ENCODE measurements at places on chromosomes 7 and 10.

GRCh38 chr7:79774150-79774549 lies 320.7 kb upstream of the MAGI2 start:
- no peak for DNase-seq

DNA sequence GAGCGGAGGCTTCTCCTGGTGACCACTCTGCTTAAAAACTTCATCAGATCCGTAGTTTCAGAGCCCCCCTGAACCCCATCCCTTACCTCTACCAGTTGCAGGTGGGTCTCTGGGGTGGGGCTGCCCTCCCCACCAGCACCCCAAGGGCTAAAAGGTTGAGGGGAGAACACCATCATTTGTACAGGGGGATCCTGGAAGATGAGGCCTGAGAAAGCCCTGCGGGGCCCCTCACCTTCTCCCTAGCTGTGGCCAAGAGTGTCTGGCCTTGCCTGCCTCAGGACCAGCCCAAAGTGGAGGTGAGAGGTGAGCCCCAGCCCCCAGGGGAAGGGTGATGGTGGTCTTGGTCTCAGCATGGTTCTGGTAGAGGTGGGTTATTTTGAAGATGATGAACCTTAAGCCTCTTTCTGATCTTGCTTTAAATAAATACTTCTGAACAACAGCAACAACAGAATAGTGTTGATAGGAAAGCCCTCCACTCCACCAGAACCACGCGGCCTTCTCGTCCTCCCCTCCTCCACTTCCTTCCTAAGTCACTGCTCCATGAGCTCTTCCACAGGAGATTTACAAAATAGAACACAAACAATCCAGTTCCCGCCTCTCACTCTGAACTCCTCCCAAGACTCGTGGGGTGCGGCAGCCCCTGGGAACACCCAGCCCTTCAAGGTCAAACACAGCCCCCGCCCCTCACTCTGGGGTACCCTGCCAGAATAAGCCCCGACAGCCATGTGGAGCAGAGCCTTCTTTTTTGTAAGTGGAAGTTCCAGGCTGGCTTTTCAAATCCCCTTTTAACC lies 169.1 kb downstream of the EGFR start:
- DNase-seq = no peak

- DNase-seq = no peak
Measured at GRCh38 chr10:85926986-85927385, 439.6 kb downstream of the GRID1 start.

DNA sequence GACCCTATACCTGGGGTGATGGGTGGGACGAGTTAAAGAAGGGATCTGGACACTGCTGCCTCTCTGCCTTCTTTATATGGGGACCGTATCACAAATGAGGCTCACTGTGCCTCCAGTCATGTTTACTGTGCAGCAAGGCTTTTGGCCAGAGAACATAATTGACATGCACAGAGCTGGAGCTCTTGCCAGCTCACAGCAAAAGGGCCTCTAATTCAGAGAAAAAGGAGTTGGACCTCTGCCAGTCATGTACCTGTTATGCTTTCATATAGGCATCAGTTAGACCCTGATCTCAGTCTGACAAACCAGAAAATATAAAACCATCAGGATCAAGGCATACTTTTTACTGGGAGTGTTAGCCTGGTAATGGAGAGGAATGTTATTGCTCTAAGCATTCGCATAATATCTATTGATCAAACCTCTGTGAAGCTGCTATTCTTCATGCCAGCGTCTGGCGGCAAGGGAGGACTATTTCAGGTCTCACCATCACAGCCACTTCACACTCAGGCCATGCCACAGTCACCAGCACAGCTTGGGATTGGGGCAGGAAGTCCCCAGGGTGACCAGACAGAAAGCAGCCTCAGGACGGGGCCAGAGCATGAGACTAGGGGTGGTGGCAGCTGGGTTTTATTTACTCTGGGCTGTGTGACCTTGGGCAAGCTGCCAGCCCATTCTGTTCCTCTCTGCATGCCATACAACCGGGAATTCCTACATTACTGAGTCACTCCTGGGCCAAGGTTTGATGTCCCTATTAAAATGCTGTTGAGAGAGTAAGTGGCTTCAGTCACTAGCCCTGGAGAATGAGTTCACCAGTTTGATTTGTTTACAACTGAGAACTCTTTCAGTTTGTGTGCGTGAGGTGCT lies 90.1 kb downstream of the NPSR1 start:
- peak; percentile 94 for DNase-seq

- no peak for DNase-seq
Measured at GRCh38 chr7:48384180-48384752, 213.0 kb downstream of the ABCA13 start.

GRCh38 chr7:91876391-91877133 lies 3.9 kb downstream of the MTERF1 start:
- DNase-seq = no peak

DNA sequence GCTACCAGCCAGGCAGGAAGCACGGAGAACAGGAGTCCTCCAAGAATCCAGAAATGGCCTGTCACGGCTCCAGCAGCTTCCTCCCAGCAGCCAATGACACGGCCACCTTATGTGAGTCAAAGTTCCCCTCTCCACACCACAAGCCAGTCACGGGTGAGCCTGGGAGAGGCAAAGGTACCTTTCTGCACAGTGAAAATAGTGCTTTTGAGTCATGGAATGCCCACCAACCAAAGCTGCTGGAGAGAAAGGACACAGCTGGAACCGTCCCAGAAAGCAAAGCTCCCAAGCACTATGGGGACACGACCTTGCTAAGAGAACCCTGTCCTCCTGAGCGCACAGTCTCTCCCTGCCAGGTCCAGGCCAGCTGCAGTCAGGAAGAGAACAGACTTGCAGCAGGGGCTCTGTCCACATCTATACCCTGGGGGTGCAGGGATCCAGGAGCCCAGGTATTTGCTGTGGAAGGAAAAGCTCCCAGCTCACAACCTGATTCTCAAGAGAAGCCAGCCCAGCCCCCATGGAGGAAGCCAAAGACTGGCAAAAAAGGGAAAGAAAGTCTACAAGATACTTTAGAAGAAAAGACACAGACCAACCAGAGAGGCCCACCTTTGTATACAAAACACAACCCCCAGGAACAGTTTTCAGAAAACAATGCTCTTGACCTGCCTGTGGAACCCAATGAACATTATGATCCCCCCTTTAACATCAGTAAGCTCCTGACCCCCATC lies 24.4 kb downstream of the C10orf71 start:
- DNase-seq = no peak

GRCh38 chr10:24385776-24386175 lies 176.8 kb downstream of the KIAA1217 start:
- peak; percentile 15 for DNase-seq

GRCh38 chr7:93856323-93856722 lies 34.2 kb downstream of the TFPI2 start:
- peak; percentile 10 for DNase-seq

GRCh38 chr10:70856454-70856853 lies 31.9 kb downstream of the PCBD1 start:
- DNase-seq = no peak

DNA sequence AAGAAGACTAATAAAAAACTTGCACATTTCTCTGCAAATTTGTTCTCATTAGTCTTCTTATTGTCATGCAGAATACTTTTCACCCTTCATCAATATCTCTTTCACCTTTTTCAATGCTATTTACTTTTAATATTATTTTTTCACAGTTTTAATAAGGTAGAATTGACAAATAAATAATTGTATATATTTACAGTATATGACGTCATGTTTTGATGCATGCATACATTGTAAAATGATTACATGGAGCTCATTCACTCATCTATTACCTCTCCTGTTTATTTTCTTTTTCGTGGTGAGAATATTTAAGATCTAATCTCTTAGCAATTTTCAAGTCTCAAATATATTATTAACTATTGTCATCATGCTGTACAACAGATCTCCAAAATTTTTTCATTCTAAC lies 658.2 kb upstream of the MKI67 start:
- no peak for DNase-seq

- DNase-seq = no peak
Measured at GRCh38 chr7:28554802-28555471, 142.6 kb downstream of the CREB5 start.

GRCh38 chr7:3867863-3868262 lies 566.8 kb downstream of the SDK1 start:
- no peak for DNase-seq

GRCh38 chr10:2051108-2051507 lies 313.8 kb upstream of the ADARB2 start:
- DNase-seq = no peak

- no peak for DNase-seq
Measured at GRCh38 chr10:75009426-75009825, 102.0 kb upstream of the SAMD8 start.

DNA sequence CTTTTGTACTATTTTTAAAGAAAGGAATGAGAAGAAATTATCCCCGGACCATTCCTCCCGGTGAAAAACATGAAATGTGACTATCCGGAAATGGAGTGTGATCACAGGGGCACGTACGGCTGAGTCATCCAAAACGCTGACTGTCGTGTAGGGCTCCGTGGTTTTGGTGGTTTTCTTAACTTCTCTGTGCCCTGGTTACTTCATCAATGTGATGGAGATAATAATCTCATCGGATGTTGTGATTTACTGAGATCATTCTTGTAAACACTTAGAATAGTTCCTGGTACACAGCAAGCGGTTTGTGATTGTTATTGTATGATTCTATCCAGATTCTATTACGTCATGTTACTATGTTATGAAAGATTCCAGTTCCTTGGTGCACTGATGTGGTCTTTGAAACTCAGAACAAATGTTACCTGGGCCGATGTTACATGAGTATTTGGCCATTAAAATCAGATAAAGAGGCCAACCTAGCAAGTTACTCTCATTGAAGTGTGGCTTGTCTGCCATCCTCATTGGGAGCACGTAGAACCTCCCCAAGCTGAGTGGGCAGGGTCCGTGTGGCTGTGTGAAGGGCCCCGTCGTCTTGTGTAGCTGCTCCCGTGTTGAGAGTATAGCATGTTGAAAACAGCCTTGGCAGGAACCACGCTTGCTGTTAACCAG lies 99.5 kb downstream of the CAMK1D start:
- DNase-seq = no peak

GRCh38 chr10:119542988-119543813 lies 682 bp upstream of the RGS10 start:
- DNase-seq = peak; percentile 44

DNA sequence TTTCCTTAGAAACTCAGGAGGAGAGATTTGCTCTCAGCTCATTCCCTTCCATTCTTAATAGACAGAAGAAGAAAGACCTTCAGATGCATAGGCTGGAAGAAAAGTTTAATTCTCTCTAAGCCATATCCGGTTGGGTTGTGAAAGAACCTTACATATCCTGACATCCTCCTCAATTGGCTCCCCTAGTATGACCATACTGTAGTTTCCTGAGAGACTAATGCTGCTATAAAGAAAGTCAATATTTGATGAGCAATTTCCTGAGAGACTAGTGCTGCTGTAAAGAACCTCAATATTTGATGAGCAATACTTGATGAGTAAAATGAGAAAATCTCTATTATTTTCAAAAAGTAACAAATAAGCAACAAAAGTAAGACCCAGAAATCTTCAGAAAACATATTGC lies 888.5 kb upstream of the SORCS1 start:
- DNase-seq = peak; percentile 73

GRCh38 chr7:147014286-147014955 lies 897.8 kb downstream of the CNTNAP2 start:
- DNase-seq = no peak

DNA sequence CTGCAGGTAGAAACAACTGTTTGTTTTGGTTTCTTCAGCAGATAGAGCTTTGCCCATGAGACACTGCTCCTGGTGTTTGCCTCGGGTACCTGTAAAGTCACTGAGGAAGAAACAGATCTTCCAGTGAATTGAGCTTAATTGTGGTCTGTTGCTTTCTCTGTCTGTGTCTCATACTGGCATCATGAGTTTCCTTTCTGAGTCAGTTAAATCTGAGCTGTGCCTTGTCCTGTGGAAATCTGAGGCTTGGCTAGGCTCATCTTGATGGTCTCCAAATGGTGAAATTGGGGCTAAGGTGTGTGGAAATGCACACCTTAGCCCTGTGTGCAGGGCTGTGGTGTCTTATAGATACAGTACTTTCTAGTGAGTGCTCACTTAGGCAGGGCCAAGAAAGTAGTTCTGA lies 67.4 kb downstream of the GBF1 start:
- DNase-seq = peak; percentile 23

- DNase-seq = no peak
Measured at GRCh38 chr10:96301616-96302015, 2.6 kb upstream of the DNTT start.

DNA sequence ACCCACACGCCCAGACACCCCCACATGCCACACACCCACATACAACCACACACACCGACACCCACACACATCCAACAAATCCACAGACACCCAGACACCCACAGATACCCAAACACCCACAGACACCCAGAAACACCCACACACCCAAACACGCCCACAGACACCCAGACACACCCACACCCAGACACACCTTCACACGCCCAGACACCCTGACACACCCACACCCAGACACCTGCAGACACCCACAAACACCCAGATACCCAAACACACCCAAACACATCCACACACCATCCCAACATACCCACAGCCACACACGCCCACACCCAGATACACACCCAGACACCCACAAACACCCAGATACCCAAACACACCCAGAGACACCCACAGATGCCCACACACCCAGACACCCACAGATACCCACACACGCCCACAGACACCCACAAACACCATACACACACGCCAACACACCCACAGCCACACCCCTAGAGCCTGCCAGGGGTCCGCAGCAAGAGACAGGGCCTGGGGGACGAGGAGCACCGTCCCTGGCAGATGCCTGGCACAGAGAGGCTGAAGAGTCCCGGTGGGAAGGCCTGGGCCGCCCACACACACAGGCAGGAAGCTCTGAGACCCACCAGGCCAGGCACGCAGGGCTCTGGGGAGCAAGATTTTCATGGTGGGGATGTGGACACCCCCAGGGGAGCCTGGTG lies 28.5 kb downstream of the CYP2W1 start:
- DNase-seq = no peak

DNA sequence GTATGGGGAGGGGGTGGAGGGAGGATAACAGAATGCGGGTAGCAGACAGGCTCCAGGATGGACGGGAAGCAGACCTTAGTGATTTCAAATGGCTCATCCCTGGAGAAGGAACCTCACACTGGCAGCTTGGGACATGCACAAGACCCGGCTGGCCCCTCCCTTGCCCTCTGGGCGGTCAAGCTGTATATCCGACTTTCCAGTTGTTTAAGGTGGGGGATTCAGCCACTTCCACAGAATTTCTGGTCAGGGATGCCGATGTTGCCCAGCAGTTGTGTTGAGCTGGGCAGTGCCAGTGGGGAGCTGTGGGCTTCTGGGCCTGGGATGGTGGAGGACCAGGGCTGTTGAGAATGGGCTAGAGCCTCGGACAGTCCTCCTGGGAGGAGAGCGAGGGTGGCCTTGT lies 38.8 kb downstream of the GBX1 start:
- no peak for DNase-seq

- DNase-seq = no peak
Measured at GRCh38 chr7:1995426-1995825, 237.3 kb downstream of the MAD1L1 start.

DNA sequence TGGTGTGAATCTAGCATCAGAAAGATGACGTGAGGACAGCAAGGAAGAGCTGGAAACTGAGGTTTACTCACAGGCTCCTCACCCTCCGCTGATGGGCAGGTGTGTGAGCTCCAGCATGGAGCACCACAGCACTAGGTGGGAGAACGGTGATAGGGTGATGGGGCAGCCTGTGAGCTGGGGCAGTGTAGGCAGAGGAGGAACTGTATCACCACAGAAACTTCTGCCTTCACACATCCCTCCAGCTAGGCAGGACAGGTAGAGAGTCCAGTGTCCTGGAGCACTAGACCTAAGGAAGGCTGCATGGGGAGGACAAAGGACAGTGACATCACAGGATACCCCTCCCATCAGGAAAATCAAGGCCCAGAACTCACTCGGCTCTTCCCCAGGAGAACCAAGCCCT lies 241.8 kb upstream of the PRSS58 start:
- no peak for DNase-seq

GRCh38 chr7:16697507-16698199 lies 51.7 kb downstream of the BZW2 start:
- DNase-seq = peak; percentile 48

Measured in kidney capillary endothelial cell (primary cell).